ENCODE measurements at places on chromosomes 12 and 14. TPM values are rescaled to one million over a fixed set of nuclear protein-coding genes. Genes with fewer than 3 reads are reported as not detected.

GRCh38 chr14:100348253-100348729 is 25.2 kb downstream of the SLC25A47 start:
- no peak overlapping the region for H3K27ac ChIP-seq
- H3K36me3 ChIP-seq, result peaks cover 62% of the 10 kb centered on the region
- H3K4me1 ChIP-seq, result no peaks in the 10 kb centered on the region
- no peaks in the 10 kb centered on the region for H3K27me3 ChIP-seq
- DNase-seq, result no peak

DNA sequence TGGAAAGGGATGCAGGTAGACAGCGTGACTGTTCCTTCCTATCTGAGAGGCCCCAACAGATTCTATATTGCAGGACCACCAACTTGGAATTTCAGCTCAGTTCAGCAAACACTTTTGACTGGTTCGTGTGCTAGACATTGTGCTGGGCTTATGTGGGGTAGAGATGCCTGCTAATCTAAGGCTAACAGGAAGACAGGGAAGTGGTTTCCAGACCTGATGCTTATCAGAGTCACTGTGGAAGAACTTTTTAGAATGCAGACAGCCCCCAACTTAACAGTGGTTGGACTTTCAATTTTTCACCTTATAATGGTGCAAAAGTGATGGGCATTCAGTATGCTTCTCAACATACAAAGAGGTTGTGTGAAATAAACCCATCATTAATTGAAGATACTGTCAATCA is 32.2 kb downstream of the NTF3 start:
- H3K4me1 ChIP-seq, result no peaks in the 10 kb centered on the region
- peaks cover 7% of the 10 kb centered on the region for H3K36me3 ChIP-seq

- no peaks in the 10 kb centered on the region for H3K36me3 ChIP-seq
- no peak overlapping the region for H3K4me3 ChIP-seq
- H3K27ac ChIP-seq, result no peak overlapping the region
- DNase-seq, result peak; percentile 77
- no peaks in the 10 kb centered on the region for H3K27me3 ChIP-seq
- H3K4me1 ChIP-seq, result no peaks in the 10 kb centered on the region
Observed at GRCh38 chr12:54993181-54993835, 8.7 kb upstream of the TESPA1 start.

DNA sequence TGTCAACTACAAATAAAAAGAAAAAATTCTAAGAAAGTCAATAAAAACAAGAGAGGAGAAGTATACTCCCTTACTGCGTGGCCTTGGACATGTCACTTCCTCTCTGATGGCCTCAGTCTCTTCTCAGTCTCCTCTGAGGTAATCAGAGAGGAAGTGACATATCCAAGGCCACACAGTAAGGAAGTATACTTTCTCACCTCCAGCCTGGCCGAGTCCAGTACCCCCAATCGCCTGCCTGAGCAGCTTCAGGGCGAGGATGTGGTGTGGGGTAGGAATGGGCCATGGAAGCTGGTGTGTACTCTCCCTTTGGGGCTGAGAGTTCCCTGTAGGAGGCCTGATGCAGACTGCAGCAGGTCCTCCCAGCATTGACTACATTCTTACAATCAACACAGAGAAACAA is 15.8 kb downstream of the VDR start:
- H3K27ac ChIP-seq, result no peak overlapping the region
- no peak for DNase-seq
- no peaks in the 10 kb centered on the region for H3K36me3 ChIP-seq
- H3K4me1 ChIP-seq, result peaks cover 5% of the 10 kb centered on the region

- H3K27ac ChIP-seq, result no peak overlapping the region
- H3K4me1 ChIP-seq, result no peaks in the 10 kb centered on the region
- no peak overlapping the region for H3K4me3 ChIP-seq
- H3K36me3 ChIP-seq, result no peaks in the 10 kb centered on the region
- H3K27me3 ChIP-seq, result 0 out of 2 replicates have a peak, but pooled peaks cover 2% of the 10 kb centered on the region
- DNase-seq, result no peak
Observed at GRCh38 chr12:84058136-84058535, 854.5 kb downstream of the SLC6A15 start.

DNA sequence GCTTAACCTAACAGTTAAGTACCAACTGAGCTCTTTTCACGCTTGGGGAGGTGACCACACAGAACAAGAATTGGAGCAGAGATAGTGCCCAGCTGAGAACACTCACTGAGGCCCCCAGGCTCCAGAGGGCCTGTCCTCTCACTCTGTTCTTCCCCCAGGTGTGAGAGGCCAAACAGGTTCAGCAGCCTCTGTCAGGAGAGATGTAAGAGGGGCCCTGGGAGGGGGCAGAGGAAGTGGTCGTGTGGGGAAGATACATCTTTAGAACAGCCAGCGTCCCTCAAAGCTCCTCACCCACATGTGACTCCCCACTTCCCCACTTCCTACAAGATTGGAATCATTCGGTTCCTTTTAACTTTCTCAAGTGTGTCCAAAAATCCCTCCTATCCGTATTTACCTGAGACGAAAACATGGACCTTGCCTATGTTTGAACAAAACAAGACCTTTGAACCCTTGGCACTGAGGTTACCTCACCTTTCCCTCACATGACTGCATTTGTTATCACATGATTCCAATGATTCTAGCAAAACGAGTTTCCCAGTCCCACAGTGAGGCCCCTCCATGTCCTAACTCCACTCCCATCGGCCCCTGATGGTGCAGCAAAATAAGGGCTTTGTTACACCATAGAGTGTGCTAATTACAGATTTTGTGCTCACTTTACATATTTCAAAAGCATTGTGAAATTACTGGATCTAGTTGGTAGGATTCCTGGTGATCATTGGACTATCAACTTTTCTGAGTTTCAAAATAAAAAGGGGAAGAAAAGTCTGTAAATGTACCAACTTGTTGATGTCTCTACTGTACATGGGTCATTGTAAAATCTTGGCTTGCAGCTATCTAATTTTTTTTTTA is 40.0 kb upstream of the PAPOLA start:
- DNase-seq, result no peak
- no peaks in the 10 kb centered on the region for H3K36me3 ChIP-seq
- H3K4me1 ChIP-seq, result no peaks in the 10 kb centered on the region
- H3K27me3 ChIP-seq, result no peaks in the 10 kb centered on the region
- no peak overlapping the region for H3K27ac ChIP-seq

DNA sequence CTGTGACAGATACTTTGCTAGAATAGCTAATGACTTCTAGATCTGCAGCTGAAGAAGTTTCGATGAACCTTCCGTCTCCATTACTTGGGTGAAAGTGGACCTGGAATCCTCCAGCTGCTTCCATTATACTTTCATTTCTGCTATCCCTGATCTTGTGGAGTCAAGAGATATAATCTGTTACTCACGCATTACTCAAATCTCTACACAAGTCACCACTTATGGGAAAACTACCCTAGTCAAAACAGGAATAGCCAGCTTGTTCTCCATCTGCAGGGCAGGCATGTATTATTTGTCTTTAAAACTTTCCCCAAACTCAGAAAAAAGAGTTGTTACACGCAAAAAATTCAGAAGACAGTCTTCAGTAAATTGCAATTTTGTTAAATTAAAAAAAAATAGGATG is 2.8 kb upstream of the KTN1 start:
- H3K36me3 ChIP-seq, result peaks cover 3% of the 10 kb centered on the region
- DNase-seq, result no peak
- H3K27ac ChIP-seq, result no peak overlapping the region
- no peak overlapping the region for H3K4me3 ChIP-seq
- no peaks in the 10 kb centered on the region for H3K27me3 ChIP-seq
- peaks cover 8% of the 10 kb centered on the region for H3K4me1 ChIP-seq

- peak; percentile 72 for DNase-seq
- peaks cover 20% of the 10 kb centered on the region for H3K4me1 ChIP-seq
- peaks cover 8% of the 10 kb centered on the region for H3K27me3 ChIP-seq
- H3K36me3 ChIP-seq, result no peaks in the 10 kb centered on the region
- no peak overlapping the region for H3K4me3 ChIP-seq
Observed at GRCh38 chr12:47839214-47839876, 19.6 kb upstream of the HDAC7 start.

DNA sequence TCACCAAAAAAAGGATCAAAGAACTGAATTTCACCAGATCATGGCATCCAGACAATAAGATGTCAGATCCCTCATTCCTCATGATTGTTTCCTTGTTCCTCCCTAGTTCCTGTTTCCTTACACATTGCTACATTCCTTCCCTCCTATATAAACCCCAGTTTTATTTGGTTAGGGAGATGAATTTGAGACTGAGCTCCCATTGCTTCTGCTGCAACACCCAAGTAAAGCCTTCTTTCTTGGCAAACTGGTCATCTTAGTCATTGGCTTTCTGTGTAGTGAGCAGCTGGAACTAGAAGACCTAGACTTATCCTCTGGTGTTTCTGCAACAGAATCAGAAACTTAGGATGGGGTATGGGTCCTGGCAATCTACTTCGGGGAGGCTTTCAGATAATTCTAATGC is 217.9 kb downstream of the NOVA1 start:
- no peak overlapping the region for H3K4me3 ChIP-seq
- no peaks in the 10 kb centered on the region for H3K27me3 ChIP-seq
- H3K4me1 ChIP-seq, result no peaks in the 10 kb centered on the region
- no peak for DNase-seq
- H3K27ac ChIP-seq, result no peak overlapping the region

- H3K36me3 ChIP-seq, result no peaks in the 10 kb centered on the region
- DNase-seq, result no peak
- no peak overlapping the region for H3K27ac ChIP-seq
- no peaks in the 10 kb centered on the region for H3K27me3 ChIP-seq
- H3K4me1 ChIP-seq, result 0 out of 2 replicates have a peak, but pooled peaks cover 3% of the 10 kb centered on the region
Observed at GRCh38 chr14:93337143-93337753, 4.4 kb upstream of the BTBD7 start.

DNA sequence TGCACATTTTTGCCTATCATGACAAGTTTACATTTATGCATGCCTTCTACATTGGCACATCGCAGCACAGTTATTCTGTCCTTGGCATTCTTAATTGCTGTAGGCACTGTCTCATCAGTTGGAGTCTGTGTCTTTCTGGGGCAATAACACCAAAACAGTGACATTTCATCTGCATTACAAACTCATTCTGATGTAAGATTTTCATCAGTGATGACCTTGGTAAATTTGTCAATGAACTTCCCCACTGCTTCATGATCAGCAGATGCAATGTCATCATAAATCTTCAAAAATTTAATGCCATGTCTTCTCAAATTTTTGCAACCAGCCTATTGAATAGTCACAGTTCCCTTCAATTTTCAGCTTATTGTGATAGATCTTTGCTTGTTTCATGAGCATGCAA is 85.5 kb downstream of the CAPZA3 start:
- no peak for DNase-seq
- H3K36me3 ChIP-seq, result no peaks in the 10 kb centered on the region
- no peak overlapping the region for H3K27ac ChIP-seq
- H3K27me3 ChIP-seq, result no peaks in the 10 kb centered on the region

DNA sequence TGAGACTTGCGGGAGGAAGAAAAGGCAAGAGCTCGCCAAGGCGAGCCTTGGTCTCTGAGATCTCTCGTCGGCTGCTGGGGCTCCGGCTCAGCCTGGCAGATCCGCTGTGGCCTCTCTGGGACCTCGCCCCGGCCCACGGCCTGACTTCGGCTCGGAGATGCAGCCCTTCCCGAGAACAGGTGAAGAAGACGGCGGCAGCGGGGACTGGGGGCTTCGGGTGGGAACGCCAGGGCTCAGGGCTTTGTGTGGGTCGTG is 6.0 kb upstream of the HOXC9 start:
- no peaks in the 10 kb centered on the region for H3K4me1 ChIP-seq
- H3K27me3 ChIP-seq, result peaks cover 23% of the 10 kb centered on the region
- no peak for DNase-seq
- H3K27ac ChIP-seq, result no peak overlapping the region
- H3K4me3 ChIP-seq, result no peak overlapping the region

The SYNDIG1L gene
- total RNA-seq, result not detected

The CABP1 gene
- total RNA-seq, result 1.7 TPM

The ANG gene
- 0.49 TPM for total RNA-seq

The PMEL gene
- 1.3 TPM for total RNA-seq

The GPRC5A gene
- 18.0 TPM for total RNA-seq

Data from SJCRH30 (cell line).